ENCODE measurements at places on chromosomes 7 and 10. TPM values are rescaled to one million over a fixed set of nuclear protein-coding genes. Genes with fewer than 3 reads are reported as not detected.

SRGN gene
- 30.9 TPM for total RNA-seq

C10orf53 gene
- not detected for total RNA-seq

CPXM2 gene
- 11.6 TPM for total RNA-seq

OR6B1 gene
- total RNA-seq = not detected

HOXA3 gene
- total RNA-seq = 0.94 TPM

COL17A1 gene
- 0.49 TPM for total RNA-seq

OR2A1 gene
- total RNA-seq = not detected

GRCh38 chr7:65304175-65304574 is 69.5 kb upstream of the ZNF92 start:
- no peaks in the 10 kb centered on the region for H3K36me3 ChIP-seq
- no peak overlapping the region for H3K4me3 ChIP-seq
- H3K4me1 ChIP-seq = peaks cover 15% of the 10 kb centered on the region
- H3K27ac ChIP-seq = no peak overlapping the region
- no peak for DNase-seq

DNA sequence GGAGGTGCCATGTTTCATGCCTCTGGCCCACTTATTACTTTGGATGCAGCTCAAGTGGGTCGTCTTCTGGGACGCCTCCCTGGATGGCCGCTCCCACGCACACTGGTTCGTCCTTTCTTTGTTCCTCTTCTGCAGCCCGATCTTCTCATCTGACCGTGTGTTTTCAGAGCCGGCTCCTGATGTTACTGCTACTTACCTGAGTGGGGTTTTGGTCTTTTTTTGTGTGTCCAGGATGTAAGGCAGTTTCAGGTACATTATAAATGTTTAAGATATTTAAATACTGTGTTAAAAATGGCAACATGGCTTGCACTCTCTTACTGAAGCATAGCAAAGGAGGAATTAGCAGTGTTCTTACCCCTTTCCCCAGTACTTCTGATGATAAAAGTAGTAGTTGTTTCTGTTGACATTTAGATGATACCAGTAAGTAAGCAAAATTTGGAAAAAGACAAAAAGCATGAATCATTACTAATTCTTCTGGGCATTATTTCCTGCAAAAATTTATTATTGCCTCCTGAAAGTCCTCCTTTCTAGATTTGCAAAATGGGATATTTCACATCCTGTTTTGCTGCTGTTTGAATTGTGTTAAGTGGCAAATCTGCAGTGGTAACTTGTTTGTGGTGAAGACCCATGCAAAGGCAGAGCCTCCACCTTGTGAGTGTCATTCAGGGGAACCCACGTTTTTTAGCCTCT is 59.4 kb downstream of the SHH start:
- H3K27ac ChIP-seq = no peak overlapping the region
- DNase-seq = no peak
- H3K27me3 ChIP-seq = no peaks in the 10 kb centered on the region
- H3K36me3 ChIP-seq = no peaks in the 10 kb centered on the region
- H3K4me1 ChIP-seq = no peaks in the 10 kb centered on the region
- H3K4me3 ChIP-seq = no peak overlapping the region

- no peak overlapping the region for H3K27ac ChIP-seq
- DNase-seq = no peak
- H3K27me3 ChIP-seq = no peaks in the 10 kb centered on the region
- no peaks in the 10 kb centered on the region for H3K36me3 ChIP-seq
- no peak overlapping the region for H3K4me3 ChIP-seq
Measured at GRCh38 chr7:93176992-93177580, 28.9 kb upstream of the SAMD9L start.

GRCh38 chr7:98420966-98421612 is 20.2 kb upstream of the BAIAP2L1 start:
- H3K27me3 ChIP-seq = no peaks in the 10 kb centered on the region
- DNase-seq = peak; percentile 76
- H3K4me1 ChIP-seq = no peaks in the 10 kb centered on the region
- H3K36me3 ChIP-seq = no peaks in the 10 kb centered on the region
- no peak overlapping the region for H3K27ac ChIP-seq
- H3K4me3 ChIP-seq = no peak overlapping the region

- no peak overlapping the region for H3K27ac ChIP-seq
- H3K4me1 ChIP-seq = peaks cover 31% of the 10 kb centered on the region
- no peaks in the 10 kb centered on the region for H3K36me3 ChIP-seq
- no peak for DNase-seq
- no peak overlapping the region for H3K4me3 ChIP-seq
Measured at GRCh38 chr7:96055717-96056116, 266.2 kb downstream of the SLC25A13 start.

- H3K27ac ChIP-seq = no peak overlapping the region
- H3K4me1 ChIP-seq = peaks cover 19% of the 10 kb centered on the region
- H3K36me3 ChIP-seq = no peaks in the 10 kb centered on the region
- H3K27me3 ChIP-seq = no peaks in the 10 kb centered on the region
- no peak overlapping the region for H3K4me3 ChIP-seq
Measured at GRCh38 chr7:78863281-78863680, 590.2 kb downstream of the MAGI2 start.

DNA sequence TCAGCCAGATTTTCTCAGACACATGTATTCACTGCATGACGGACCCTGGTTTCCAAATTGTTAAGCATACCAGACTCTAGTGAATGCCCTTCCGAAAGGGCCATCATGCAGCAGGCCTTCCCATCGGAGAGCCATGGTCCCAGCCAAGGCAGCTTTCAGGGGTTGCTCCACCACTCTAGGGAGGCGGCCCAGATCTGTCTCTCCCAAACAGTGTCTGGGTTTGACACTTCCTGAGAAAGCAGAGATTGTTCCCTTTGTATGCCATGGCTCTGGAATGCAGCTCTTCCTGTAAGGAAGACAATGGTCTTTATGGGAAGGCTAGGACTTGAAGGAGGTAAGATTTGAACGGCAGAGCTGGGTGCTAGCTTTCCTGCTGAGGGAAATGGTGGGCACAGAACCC is 178.8 kb upstream of the BMPER start:
- no peaks in the 10 kb centered on the region for H3K27me3 ChIP-seq
- no peak for DNase-seq
- H3K27ac ChIP-seq = no peak overlapping the region
- no peaks in the 10 kb centered on the region for H3K4me1 ChIP-seq

GRCh38 chr7:7129381-7129780 is 53.0 kb upstream of the C1GALT1 start:
- no peak for DNase-seq
- no peaks in the 10 kb centered on the region for H3K27me3 ChIP-seq
- H3K4me3 ChIP-seq = no peak overlapping the region
- H3K27ac ChIP-seq = no peak overlapping the region

GRCh38 chr7:98229441-98229840 is 18.2 kb downstream of the BHLHA15 start:
- no peak for DNase-seq
- no peak overlapping the region for H3K4me3 ChIP-seq
- H3K27me3 ChIP-seq = no peaks in the 10 kb centered on the region
- no peak overlapping the region for H3K27ac ChIP-seq

- H3K36me3 ChIP-seq = no peaks in the 10 kb centered on the region
- H3K4me1 ChIP-seq = no peaks in the 10 kb centered on the region
- no peak overlapping the region for H3K4me3 ChIP-seq
- no peaks in the 10 kb centered on the region for H3K27me3 ChIP-seq
- no peak overlapping the region for H3K27ac ChIP-seq
- no peak for DNase-seq
Measured at GRCh38 chr7:137146552-137147337, 196.8 kb downstream of the PTN start.

DNA sequence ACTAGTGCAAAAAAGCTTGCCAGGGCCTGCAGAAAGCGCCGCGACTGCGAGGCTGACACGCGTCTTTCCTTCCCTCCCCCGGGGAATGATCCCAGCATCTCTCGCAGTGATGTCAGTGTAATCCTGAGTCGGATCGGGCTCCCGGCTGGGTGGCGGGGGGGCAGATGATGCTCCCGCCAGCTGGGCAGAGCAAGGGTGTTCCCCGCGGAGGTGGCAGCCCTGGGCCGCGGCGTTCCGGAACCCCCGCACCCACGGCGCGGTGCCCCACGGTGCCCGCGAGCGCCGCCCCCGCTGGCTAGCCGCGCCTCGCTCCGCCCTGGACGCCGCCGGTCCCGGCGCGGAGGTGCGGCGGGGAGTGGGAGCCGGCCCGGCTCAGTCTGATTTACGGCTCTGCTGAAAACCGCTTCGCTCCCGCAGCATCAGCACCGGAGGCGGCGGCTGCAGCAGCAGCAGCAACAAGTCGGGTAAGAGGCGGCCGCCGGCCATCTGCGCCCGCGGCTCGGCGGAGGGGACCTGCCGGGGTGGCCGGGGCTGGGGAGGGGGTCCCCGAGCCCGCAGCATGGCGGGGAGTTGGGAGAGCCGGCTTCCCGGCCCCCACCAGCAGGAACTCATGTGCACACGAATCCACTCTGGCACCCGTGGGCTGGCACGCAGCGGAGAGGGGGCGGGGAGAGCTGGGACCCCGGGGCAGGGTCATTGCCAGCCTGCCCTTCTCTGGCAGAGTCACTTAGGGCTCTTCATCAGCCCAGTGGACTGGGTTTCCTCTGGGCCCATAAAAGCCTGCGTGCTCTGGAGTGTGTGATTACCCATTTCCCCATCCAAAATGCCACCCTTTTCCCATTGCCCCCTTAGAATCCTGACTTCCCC is at the start of gene ZNF365:
TSS of gene ZNF365 (plus strand) at position 375 of the 867 bp plus-strand sequence. CDS start 1,825 bp downstream, outside the sequence.
- H3K4me3 ChIP-seq = peak within 1 kb of the TSS; percentile 42
- peak; percentile 29 for DNase-seq
- peaks cover 7% of the 10 kb centered on the region for H3K4me1 ChIP-seq
- no peaks in the 10 kb centered on the region for H3K27me3 ChIP-seq

- no peaks in the 10 kb centered on the region for H3K36me3 ChIP-seq
- peak; percentile 34 for DNase-seq
- H3K4me1 ChIP-seq = peaks cover 4% of the 10 kb centered on the region
- no peaks in the 10 kb centered on the region for H3K27me3 ChIP-seq
- H3K4me3 ChIP-seq = no peak overlapping the region
- no peak overlapping the region for H3K27ac ChIP-seq
Measured at GRCh38 chr10:71269301-71270288, 49.5 kb upstream of the SLC29A3 start.

DNA sequence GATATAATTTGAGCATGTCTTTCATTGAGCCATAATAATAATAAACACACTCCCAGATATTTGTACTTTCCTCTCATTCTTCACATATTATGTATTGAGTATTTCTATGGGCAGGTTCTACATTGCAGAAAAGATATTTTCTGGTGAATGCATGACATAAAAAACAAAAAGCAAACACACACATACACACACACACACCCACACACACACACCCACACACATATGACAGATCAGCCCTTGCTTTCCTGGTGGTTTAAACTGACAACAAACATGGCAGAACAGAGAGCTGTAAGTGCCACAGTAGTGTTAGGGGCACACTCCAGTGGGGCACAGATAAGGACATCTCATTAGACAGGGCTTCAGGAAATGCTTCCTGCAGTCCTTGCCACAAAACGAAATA is 123.3 kb upstream of the LSM8 start:
- H3K27me3 ChIP-seq = no peaks in the 10 kb centered on the region
- no peak overlapping the region for H3K4me3 ChIP-seq
- H3K27ac ChIP-seq = no peak overlapping the region
- no peaks in the 10 kb centered on the region for H3K4me1 ChIP-seq
- H3K36me3 ChIP-seq = no peaks in the 10 kb centered on the region
- DNase-seq = no peak

- no peak overlapping the region for H3K4me3 ChIP-seq
- H3K36me3 ChIP-seq = no peaks in the 10 kb centered on the region
- H3K4me1 ChIP-seq = no peaks in the 10 kb centered on the region
Measured at GRCh38 chr7:78635026-78635793, 818.3 kb downstream of the MAGI2 start.

GRCh38 chr7:43647673-43648472 is 65.0 kb downstream of the STK17A start:
- no peak overlapping the region for H3K4me3 ChIP-seq
- peaks cover 8% of the 10 kb centered on the region for H3K4me1 ChIP-seq
- H3K27ac ChIP-seq = peak overlapping the region; percentile 76
- DNase-seq = peak; percentile 25

- no peaks in the 10 kb centered on the region for H3K27me3 ChIP-seq
- H3K4me1 ChIP-seq = no peaks in the 10 kb centered on the region
- no peak for DNase-seq
- no peak overlapping the region for H3K27ac ChIP-seq
Measured at GRCh38 chr7:45181991-45182855, 24.6 kb downstream of the RAMP3 start.

- H3K4me1 ChIP-seq = no peaks in the 10 kb centered on the region
- no peak for DNase-seq
- no peaks in the 10 kb centered on the region for H3K27me3 ChIP-seq
- no peaks in the 10 kb centered on the region for H3K36me3 ChIP-seq
Measured at GRCh38 chr10:91010952-91011351, 90.1 kb upstream of the ANKRD1 start.

- no peak overlapping the region for H3K4me3 ChIP-seq
- no peak overlapping the region for H3K27ac ChIP-seq
- H3K27me3 ChIP-seq = no peaks in the 10 kb centered on the region
- DNase-seq = no peak
- H3K36me3 ChIP-seq = no peaks in the 10 kb centered on the region
Measured at GRCh38 chr7:2123916-2124315, 108.8 kb downstream of the MAD1L1 start.

Data from thyroid gland (tissue), 4 donors.